Epithelial cell of prostate (primary cell): ENCODE measurements at places on chromosomes 3 and 15.

- no peak for DNase-seq
Observed at GRCh38 chr15:40198355-40199085, 37.7 kb downstream of the BUB1B start.

- DNase-seq: no peak
Observed at GRCh38 chr15:39974656-39975230, 40.8 kb downstream of the EIF2AK4 start.

GRCh38 chr15:74272812-74273211 is 36.7 kb downstream of the CCDC33 start:
- no peak for DNase-seq

GRCh38 chr3:186149319-186149960 is 40.6 kb upstream of the ETV5 start:
- no peak for DNase-seq

GRCh38 chr3:108085810-108086350 is 5.0 kb downstream of the CD47 start:
- no peak for DNase-seq

- DNase-seq: no peak
Observed at GRCh38 chr15:39896846-39897245, 23.2 kb downstream of the GPR176 start.

DNA sequence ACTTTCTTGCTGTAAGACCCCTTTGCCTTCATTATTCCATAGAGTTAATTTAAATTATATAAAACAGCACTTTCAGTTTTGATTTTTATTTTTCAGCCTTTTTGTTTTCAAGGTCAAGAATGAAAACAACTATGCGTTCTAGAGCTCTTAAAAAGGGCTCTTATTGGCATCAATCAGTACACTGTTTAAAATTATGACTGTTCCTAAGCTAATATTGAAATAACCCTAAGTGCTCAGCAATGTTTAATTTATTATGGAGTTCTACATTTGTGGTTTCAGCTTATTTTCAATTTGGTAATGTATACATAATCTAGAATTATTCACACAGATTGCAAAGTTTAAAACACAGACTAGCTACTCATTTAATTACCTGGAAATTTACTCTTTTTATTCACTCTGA is 179.4 kb downstream of the MBNL1 start:
- no peak for DNase-seq

DNA sequence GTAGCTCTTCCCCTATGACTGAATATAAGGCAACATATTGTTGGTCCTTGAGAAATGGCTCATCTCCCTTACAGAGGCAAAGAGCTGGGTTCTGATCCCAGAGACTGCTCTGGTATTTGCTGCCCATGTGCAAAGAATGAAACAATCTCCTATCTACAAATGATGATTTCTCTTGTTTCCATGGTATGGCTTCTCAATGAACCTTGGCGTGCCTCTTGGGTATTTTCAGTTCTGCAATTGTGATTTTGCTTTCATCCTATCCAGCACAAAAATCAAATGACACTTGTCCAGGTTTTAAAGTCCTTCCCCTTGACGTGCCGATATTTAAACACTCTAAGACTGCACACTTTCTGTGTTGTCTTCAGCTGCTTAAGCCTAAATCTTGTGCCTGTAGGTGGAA is 109.8 kb upstream of the NR2F2 start:
- DNase-seq: no peak

DNA sequence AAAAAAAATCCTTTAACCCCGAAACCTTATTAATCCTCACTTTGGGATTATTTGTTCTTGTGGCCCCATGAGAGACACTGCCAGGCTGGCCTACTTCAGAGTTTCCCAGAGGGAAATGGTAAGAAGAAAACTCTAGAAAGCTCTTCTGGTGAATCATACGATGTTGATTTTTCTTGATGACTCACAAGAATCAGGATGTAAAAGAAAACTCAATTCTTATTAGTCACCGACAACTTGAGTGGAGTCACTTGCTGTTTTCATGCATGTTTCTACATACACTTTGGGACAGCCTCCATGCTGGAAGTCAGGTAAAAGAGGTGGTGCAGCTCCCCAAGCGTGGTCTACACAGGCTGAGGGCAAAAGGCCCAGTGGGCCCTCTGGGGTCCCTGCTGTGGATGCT is 42.8 kb downstream of the MYO5C start:
- peak; percentile 84 for DNase-seq

DNA sequence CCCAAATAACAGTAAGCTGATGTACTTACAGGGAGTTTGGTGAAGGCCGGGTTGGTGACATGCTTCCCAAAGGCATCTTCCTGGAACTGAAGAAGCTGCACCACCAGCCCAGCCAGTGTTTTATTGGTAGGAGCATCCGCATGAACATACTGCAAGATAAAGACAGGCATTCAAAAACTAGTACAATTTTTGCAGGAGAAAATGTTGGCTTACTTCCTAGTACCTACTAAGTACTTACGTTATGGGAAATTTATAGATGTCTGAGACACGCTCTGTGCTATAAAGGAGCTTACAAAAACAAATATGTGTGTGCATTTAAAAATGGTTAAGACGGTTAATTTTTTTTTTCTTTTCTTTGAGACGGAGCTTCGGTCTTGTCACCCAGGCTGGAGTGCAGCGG is 8.9 kb downstream of the SMARCC1 start:
- DNase-seq: no peak

- DNase-seq: no peak
Observed at GRCh38 chr3:124831628-124832199, 55.5 kb downstream of the ITGB5 start.

- peak; percentile 83 for DNase-seq
Observed at GRCh38 chr3:193960487-193961274, 175.3 kb upstream of the HES1 start.

- DNase-seq: no peak
Observed at GRCh38 chr3:78690766-78691165, 1077.0 kb downstream of the ROBO1 start.

DNA sequence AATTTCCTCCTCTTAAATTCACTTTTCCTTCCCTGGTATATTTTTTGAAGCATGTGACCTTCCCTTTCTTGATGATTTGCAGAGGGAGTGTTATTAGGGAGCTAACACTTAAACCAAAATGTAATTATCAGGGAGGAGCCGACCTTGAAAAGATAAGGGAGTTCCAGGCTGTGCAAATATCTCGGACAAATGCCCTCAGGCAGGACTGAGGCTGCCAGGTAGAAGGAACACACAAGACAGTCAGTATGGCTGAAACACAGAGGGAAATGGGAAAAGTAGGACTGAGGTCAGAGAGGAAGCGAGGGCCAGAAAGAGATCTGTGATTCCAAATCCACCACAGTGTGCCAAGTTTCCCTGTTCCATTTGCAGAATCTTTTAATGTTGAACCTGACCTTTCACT is 221.0 kb downstream of the CNTN3 start:
- DNase-seq: no peak
